Omental fat pad (tissue), 4 donors: ENCODE measurements at places on chromosomes 12 and 14.

GRCh38 chr14:104421892-104422828 is 157.4 kb upstream of the C14orf180 start:
- DNase-seq: peak; percentile 9

DNA sequence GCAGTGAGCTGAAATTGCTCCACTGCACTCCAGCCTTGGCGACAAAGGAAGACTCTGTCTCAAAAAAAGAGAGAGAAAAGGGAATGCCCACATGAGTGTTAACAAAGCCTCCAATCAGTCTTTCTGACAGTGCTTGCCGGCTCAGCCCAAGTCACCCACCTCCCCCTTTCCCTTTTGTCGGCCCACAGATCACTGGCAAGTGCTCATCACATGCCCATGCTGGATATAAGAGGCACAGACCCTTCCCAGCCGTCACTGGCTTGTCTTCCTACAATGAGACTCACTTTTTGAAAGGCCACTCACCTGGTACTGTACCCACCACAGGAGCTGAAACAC is 70.8 kb downstream of the CCDC88C start:
- no peak for DNase-seq

DNA sequence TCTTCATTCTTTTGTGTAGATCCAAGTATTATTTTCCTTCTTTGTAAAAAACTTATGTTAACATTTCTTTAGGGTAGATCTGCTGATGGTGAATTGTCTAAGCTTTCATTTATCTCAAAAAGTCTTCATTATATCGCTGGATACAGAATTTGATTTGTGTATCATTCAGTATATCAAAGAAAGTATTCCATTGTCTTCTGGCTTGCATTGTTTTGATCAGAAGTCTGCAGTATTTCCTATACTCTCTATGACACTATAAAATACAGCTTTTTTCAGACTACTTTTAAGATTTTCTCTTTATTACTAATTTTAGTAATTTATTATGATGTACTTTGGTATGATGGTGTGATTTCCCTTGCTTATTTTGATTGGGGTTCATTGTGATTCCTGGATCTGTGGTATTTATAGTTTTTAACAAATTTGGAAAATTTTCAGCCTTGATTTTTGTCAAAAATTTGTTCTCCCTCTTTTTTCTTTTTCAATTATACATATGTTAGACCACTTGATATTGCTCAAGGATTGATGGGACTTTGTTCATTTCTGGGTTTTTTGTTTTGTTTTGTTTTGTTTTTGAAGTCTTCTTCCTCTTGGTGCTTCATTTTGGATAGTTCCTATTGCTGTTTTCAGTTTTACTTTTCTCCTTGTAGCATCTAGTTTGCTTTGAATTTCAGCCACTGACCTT is 176.5 kb downstream of the ZFP36L1 start:
- DNase-seq: no peak

- DNase-seq: no peak
These were observed 17.0 kb downstream of the PSEN1 start for GRCh38 chr14:73153272-73153671.

DNA sequence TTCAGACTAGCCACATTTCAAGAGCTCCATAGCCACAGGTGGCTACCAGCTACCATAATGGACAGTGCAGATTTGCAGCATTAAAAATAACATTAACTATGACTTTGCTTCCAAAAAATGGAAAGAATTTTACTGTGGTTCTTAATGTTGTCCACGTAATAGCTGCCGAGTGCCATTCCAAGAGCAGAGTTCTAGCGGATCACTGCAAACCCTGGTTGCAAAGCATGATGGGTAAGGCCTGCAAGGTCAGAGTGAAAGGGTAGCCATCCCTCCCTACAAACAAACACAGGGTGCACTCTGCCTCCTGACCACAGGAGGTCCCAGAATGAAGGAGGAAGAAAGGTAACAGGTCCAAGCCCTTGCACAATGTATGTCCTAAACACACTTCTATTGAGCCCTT is 157.6 kb downstream of the DPF3 start:
- DNase-seq: no peak

DNA sequence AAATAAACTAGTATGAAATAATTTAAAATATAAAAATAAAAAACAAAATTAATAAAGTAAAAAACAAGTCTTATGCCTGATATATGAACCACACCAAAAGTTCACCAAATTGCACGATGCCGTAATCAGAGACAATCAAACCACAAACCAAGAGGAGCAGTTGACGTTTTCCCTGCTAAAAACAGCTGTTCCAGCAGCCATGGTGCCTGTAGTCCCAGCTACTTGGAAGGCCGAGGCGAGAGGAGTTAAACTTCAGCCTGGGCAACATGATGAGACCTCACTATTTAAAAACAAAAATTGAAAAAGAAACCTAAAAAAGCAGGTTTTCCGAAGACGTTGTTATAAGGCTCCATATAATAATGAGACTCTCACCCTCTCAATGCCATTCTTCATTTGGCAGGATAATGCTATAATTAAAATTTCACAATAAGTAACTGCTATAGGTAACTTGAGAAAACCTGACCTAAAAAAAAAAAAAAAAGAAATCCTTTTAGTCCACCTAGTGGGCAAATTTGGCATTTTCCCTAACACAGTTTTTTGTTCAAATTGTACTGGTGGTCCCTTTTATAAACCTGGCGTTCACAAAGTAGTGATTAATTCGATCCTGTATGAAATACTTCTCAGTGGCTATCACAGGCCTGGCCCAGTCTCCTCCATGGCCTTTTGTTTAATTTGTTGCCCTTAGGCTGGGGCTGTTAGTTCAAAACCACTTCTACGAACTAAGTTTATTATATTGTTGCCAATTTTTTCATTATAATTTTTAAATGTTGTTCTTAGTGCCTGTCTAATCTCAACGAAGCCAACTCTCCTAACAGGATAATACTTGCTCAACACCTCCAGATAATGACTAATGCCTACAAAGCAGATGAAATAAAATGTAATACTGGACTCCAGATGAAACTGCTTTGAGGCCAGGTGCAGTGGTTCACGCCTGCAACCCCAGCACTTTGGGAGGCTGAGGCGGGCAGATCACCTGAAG is 62.1 kb downstream of the TNFAIP2 start:
- DNase-seq: no peak

GRCh38 chr14:99033951-99034350 is 238.0 kb downstream of the BCL11B start:
- DNase-seq: no peak

DNA sequence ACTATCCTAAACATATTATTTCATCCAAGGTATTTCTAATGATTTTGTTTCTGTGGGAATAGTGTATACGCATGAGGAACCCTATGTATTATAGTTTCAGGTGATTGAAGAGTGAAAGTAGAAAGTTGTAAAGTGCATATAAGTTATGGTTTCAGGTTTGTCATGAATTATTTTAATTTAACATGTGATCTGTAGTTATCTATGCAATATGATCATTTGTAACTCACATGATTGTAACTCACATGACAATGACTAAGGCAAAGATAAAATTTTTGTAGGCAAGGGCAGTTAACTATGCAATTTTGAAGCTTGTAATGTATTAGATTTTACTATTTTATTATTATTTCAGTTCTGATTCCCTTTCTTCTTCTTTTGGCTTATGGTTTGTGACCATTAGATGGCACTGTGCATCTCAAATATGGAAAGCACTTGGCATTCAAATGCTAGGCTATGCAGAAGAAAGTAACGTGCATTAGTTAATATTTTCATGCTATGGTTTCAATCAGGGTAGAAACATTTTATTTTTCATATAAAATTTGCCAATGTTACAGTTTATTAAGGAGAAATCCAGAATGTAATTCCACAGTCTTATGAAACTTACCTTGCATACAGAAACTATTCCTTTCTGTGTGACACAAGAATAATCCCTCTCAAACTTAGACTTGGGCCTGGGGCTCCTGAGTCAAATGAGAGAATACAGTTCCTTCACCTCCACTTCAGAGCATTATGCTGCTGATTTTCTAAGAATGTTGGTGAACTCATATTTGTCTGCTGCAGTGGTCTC is 15.8 kb upstream of the TMEM30B start:
- no peak for DNase-seq

DNA sequence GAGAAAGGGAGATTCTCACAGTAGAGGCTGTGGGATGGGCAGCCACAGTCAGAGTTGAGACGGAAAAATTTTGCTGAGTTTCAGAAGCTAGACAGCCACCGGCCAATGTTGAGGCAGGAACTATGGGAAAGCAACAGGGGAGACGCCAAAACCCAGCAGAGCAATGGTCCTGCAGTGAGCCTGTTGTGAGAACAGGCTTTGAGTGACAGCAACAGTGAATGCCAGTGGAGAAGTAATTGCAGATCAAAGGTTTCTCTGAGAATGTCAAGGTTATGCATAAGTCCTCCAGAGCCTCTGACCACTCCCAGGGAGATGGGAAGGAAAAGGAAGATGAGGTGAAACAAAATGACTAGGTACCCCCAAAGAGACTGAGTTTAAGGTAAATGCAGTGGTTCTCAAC is 54.2 kb upstream of the DAAM1 start:
- DNase-seq: no peak

DNA sequence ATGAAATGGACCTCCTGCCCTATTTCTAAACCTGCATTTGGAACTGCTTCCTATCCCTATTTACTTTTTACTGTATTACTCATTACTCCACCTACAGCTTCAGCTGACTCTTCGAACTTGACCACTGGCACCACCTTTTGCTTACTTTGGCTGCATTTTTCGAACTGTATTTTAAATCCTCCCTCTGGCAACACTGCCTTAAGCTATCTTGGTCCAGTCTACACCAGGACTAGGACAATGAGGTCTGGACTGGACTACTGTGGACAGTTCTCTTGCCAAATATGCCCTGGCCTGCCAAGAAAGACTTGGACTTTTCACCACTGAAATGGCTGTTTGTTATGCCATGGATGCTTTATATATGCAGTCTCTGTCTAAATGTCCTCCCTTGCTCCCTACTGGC is 328.1 kb downstream of the BTG1 start:
- no peak for DNase-seq

DNA sequence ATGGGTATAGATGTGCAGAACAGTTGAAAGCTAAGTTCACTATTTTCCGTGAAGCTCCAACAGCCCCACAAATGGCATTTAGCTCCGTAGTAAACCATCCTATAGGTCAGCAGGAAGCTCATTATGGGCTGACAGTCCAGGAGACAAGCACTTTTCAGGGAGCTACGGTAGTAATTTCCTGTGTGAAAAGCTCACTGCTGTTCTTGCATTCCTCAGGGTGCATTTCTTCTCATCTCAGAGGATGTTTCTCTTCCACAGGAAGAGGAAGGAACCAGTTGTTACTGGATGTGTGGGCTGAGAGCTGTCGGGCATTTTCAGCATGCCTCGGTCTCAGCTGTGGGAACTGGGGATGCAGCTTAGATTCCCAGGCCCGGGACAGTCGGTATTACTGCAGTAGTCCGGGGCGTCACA is 72.8 kb downstream of the GALNT4 start:
- DNase-seq: no peak

GRCh38 chr14:86646696-86647690 is 1117.0 kb downstream of the FLRT2 start:
- DNase-seq: no peak

DNA sequence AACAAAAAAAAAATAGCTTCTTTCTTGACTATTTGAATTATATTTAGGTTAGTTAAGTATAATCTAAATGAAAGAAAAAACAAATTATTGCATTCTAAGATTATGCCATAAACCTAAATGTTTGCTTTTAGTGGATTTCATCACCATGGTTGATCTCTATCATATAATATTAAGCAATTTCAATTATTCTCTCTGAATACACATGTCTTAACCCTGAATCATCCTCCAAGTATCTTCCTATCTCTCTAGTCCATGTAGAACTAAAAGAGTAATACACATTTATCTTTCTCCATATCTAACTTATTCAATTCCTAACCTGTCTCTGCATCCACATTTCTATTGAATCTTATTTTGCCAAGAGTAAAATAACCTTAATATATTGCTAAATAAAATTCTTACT is 59.6 kb downstream of the PPFIA2 start:
- no peak for DNase-seq

GRCh38 chr12:48180857-48181495 is 2.5 kb upstream of the CCDC184 start:
- DNase-seq: no peak

DNA sequence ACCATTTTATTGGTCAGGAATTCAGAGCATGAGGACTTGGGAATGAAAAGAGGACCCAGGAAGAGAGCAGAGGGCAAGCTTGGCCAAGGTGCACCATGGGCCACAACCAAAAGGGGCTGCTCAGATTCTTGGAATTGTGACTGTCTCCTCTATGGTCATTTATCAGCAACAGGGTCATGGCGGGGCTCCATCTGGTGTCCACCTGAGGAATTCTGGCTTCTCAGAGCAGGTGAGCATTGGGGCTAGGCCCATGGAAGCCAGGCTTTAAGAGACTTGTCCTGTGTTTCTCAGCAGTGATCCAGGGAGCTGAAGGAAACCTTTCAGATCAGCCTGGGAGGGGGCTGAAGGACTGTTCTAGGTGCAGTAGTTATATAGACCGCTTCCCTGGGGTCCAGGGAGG is 2.6 kb upstream of the RIN3 start:
- no peak for DNase-seq

DNA sequence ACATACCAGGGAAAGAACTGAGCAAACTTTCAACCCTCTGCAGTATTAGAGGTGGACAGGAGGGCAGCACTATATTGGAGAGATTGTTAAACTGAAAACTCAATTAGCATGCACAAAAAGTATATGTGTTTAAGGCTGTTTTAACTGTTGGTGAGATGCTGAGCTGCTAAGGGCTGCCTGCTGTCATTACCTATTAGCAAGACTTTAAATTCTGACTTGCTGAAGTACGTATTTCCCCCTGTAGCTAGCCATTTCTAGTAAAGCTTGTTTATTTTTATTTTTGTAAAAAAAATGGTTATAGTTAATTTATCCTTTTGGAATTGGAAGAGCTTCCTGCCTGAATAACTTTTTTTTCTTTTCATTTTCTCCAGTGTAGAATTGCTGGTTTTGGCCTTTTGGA is 92.2 kb downstream of the CACNA1C start:
- DNase-seq: no peak

DNA sequence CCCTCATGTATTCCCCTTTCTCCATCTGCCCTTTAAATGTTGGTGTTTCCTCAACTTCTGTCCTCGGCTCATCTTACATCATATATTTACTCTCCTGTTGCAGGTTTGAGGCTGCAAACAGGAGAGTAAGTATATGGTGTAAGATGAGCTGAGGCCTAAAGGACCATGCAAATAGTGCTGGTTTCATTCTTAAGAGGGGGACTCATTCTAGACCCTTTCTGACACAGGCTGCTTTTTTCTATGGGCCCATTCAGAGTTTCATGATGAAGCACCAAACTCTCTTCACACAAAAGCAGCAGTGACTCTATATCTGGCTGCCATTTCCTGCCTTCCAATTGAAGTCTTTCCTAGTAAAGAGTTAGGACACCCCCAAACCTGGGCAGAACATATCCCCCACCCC is 218.5 kb downstream of the PHLDA1 start:
- no peak for DNase-seq

DNA sequence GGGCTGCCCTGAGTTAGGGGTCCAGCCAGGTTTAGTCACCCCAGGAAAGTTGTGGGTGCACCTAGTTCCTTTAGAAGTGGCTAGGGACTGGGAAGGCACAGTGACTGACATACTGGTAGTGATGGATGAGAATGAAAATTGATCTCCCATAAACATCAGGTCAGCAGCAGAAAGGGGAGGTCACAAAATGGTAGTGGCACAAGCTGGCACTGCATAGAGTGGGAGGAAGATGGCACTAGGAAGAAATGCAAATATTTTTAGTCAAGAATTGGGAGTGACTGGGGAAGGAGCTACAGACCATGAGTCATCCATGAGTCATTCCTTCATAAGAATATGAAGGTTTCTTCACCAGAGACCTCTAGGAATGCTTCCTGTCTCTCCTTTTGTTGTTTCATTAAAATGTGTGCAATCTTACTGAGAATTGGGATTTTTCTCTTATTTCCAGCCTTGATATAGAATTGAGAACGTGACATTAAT is 198.3 kb upstream of the AMIGO2 start:
- DNase-seq: no peak
